ENCODE measurements at places on chromosomes 3 and 15.

- DNase-seq = no peak
Measured at GRCh38 chr3:195268576-195269309, 2.2 kb downstream of the XXYLT1 start.

- DNase-seq = no peak
Measured at GRCh38 chr3:143084856-143085731, 34.5 kb upstream of the CHST2 start.

GRCh38 chr3:90091549-90091948, 984.1 kb downstream of the EPHA3 start:
- DNase-seq = no peak

GRCh38 chr15:57019496-57020160, 101.2 kb downstream of the TCF12 start:
- DNase-seq = no peak

DNA sequence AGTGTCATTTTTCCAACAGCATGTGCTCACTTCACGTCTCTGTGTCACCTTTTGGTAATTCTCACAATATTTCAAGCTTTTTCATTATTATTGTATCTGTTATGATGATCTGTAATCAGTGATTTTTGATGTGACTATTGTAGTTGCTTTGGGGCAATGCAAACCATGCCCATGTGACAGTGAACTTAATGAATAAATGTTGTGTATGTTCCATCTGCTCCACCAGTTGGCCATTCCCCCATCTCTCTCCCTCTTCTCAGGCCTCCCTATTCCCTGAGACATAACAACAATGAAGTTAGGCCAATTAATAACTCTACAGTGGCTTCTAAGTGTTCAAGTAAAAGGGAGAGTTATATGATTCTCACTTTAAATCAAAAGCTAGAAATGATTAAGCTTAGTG, 32.5 kb upstream of the TBC1D23 start:
- no peak for DNase-seq

DNA sequence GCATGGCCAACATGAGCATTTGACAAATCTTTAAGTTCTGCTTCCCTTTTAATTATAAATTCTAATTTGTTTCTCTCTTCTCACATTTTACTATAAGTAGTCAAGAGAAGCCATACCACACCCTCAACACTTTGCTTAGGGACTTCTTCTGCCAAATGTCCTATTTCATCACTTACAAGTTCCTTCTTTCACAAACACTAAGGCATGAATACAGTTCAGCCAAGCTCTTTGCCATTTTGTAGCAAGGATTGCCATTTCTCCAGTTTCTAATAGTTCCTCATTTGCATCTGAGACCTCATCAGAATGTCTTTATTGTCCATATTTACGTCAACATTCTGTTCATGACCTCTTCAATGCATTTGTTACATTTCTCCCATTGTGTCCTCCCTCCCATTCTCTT, 29.4 kb downstream of the SLC22A14 start:
- no peak for DNase-seq

DNA sequence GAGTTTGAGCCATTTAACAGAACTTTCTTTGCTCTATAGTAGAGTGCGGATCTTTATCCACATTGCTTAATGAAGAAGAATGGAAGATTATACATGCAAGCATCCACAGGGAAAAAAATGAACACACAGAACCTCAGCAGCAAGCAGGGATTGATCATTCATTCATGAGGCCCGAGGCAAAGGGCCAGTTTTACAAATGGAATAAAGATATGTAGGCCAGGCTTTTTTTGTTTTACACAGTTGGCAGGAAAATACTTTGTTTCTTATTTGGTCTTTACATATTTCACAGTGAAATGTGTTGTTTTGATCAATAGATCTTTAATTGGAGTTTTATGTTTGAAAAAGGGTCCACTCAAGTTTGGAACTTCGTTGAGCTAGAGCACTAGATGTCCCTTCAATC, 117.5 kb downstream of the LRTM1 start:
- no peak for DNase-seq
